Activated CD4-positive, CD25-positive, alpha-beta regulatory T cell (primary cell): ENCODE measurements at places on chromosomes 13 and 19.

- DNase-seq = peak; percentile 8
These were observed 61.9 kb upstream of the ATP12A start for GRCh38 chr13:24618011-24618955.

DNA sequence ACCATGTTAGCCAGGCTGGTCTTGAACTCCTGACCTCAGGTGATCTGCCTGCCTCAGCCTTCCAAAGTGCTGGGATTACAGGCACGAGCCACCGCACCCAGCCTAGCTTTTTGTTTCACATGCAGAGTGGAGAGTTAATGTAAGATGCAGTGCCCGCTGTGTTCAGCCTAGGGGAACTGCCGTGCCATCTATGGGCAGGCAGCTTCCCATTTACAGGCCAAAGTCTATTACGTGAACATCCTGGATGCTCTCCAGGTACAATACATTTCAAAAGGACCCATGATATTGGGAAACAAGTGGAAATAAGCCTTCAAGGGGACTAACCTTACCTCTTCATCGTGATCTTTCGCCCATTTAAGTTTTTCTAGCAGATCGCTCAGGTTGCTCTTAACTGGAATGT is 10.1 kb downstream of the POGLUT2 start:
- no peak for DNase-seq

DNA sequence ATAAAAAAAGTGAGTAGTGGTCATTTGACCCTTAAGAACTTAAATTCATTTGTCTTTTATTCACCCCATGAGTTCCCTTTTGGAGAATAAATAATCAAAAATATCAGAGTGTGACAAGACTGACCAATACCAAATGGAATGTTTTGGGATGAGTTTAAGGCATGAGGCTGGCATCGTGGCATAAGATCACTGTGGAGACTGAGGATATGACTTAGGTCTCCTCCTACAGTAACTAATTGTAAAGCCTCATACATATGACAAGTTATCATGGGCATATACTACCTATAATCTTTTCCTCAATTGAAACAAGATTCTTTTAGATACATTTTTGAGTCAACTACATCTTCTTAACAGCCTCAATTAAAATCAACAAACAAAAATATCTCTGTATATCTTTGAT is 782.0 kb downstream of the SLITRK1 start:
- no peak for DNase-seq

DNA sequence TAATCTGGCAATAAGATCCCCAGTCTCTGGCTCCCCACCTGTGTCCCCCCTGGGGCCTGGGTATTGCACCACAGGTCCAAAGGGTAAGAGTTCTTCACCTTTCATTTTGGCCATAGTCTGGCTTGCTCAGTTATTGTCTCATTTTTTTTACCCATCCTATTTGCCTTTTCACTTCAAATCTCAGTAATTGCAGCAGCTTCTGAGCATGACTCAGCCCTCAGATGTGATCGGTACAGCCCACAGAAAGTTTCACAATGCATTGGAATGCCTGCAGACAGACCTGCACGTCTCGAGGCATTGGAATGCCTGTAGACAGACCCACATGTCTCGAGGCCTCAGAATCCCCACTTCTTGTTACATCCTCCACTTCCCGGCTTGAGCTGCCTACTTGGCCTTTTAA is 173.6 kb downstream of the NUFIP1 start:
- no peak for DNase-seq

DNA sequence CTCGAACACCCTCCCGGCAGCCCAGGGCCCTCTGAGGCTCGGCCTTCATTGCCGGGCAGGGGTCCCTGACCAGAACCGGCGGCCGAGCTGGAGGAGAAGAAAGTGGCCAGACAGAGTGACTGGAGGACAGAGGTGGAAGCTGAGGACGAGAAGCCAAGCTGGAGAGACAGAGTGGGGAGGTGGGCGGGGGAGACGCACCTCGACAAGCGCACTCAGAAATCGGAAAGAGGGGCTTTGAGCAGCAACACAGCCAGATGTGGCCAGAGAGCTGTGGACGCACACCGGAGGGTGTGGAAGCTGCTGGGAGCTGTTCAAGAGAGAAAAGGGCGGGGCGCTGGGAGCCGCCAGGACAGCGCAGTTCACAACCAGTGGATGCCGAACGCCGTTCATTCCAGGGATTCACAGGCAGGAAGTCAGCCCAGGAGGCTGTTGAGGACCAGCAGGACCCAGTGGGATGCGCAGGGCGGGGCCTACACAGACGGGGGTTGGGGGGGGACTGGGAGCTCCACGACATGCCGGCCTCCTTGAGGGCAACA is 28.2 kb upstream of the C13orf46 start:
- no peak for DNase-seq

- DNase-seq = no peak
These were observed 6.8 kb upstream of the ERCC5 start for GRCh38 chr13:102838982-102839381.

- DNase-seq = no peak
These were observed 42.5 kb downstream of the RASA3 start for GRCh38 chr13:114089751-114090400.

DNA sequence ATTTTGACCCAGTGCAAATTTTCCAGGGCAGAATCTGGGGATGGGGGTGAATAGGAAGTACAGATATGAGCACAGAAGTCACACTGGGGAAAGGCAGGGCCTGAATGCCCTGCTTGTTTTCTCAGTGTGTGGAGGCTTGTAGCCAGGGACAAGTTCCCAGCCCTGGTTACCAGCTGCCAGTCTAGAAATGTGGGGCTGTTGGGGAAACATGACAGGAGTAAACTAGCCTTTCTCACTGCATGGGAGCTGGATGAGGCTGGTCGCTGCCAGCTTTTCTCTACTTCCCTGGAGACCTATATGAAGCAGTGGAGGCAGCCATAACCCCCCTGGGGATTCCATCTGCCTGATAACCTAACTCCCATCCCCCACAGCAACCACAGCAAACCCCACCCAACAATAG is 2267.7 kb downstream of the PCDH9 start:
- DNase-seq = no peak

DNA sequence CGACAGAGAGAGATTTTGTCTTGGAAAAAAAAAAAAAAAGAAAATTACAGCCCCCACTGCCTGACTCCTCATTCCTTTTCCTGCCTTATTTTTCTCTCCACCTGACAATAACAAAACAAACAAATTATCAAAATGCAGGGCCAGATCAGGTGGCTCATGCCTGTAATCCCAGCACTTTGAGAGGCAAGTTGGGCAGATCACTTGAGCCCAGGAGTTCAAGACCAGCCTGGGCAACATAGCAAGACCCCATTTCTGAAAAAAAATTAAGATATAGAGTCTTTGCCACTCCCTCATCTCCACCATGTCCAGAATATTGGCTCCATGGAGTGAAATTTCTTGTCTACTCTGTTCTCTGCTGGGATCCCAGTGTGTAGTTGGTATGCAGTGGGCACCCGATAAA is 7.2 kb downstream of the CERS4 start:
- no peak for DNase-seq

DNA sequence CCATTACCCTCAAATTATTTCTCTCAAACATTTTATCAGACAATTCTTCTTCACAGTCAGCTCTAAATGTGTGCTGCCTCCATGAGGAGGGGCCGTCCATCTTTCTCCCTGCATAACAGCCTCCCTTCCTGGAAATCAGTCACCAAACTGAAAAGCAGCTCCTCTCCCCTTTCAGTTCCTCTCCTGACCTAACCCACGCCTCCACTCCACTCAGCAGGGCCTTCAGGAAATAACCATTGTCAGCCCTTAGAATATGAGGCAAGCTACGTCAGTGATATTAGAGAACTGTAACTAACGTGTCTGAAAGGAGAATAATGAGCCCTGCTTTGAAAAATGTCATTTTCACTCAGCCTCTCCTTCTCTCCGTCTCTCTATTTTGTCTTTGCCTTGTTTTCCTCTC is 116.2 kb downstream of the OLFM4 start:
- DNase-seq = no peak

DNA sequence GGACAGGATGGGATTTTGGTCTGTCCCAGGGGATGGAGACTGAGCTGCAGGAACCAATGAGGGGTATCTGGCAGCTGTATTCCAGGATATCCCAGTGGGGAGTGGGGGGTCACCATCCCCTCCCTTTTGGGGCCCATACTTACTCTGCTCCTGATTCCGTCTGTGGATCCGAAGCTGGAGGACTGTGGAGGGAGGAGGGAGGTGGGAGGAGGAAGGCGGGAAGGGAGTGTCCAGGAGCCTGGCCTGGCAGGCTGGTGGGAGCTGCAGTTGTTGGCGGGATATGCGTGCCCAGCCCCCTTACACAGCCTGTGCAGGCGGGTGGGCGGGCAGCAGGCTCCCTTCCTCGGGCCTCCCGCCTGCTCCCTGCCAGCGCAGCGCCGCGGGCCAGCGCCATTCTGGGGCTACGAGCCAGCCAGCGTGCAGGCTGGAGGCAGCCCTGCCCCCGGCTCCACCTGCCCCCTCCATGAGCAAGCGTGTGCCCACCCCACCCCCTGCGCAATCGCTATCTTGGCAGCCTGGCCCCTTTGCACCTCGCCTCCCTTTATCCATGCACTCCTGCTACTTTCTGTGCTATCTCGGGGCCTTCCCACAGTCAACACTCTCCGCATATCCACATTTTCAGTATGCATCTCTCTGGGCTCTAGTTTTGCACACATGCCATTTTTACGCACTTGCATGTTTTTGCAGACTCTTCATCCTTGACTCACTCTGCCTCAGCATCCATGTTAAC is 2.8 kb downstream of the MAMSTR start:
- DNase-seq = no peak

GRCh38 chr13:78176880-78177279 is 258.2 kb upstream of the EDNRB start:
- DNase-seq = no peak
